Esophagus mucosa (tissue), 1 donor: ENCODE measurements at places on chromosomes 7 and 10.

- no peak for ATAC-seq
Observed at GRCh38 chr7:53060066-53060465, 24.6 kb downstream of the POM121L12 start.

GRCh38 chr7:8063706-8064297 lies 95.2 kb downstream of the GLCCI1 start:
- ATAC-seq: no peak

- no peak for ATAC-seq
Observed at GRCh38 chr7:26096136-26096535, 55.9 kb upstream of the NFE2L3 start.

- no peak for ATAC-seq
Observed at GRCh38 chr7:451255-452225, 68.1 kb downstream of the PDGFA start.

DNA sequence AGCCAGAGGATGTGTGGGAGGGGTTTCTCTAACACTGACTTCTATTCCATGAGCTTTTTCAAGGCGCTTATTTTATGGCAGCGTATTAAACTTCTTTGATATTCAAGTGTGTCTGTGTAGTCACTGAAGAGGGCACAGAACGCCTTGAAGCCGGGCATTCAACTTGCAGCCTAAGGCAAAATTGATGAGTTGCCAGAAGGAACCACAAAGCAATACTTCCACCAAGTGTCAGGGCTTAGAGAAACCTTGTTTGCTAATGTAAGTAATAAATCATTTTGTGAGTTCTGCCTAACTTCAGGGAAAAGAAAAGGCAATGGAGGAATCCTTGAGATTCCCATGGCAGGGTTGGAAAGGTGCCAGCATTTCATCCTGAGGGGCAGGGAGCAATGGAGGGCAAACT lies 163.8 kb downstream of the LCOR start:
- ATAC-seq: no peak

DNA sequence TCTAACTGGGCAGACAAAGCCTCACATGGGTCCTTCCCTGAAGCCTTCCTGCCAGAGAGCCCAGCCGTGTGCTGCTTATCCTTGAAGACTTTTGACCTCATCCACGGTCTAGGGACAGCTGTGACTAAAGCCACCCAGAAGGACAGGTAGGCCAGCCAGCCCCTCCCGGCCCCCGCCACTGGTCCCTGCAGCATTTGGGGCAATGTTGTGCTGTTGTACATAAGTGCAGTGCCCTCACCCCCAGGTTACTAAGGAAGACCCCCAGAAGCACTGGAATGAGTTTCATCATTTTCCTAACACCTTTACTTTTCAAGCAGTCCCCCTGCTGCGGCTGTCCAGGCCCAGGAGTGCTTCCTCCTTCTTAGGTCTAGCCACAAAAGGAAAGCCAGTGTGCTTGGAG lies 43.0 kb downstream of the TMEM209 start:
- ATAC-seq: no peak
